ENCODE measurements at places on chromosomes 1 and 21.

DNA sequence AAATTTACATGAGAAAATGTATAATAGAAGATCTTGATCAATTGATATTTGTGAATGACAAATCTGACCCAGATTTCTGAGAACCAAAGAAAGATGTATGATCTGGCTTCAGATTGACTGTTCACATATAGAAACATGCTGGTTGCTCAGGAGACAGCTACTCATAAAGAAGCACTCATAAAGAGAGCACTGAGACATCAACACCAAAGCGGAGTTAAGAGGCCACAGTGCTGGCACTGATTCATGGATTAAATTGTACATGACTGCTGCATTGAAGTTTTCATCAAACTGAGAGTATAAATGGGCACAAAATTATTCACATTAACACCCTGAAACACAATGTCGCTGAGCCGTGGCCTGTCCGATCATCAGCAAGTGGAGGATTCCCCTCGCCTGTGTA is 46.2 kb downstream of the SH3GLB1 start:
- DNase-seq: no peak

- DNase-seq: no peak
Observed at GRCh38 chr1:157111396-157112165, 12.0 kb upstream of the ETV3L start.

DNA sequence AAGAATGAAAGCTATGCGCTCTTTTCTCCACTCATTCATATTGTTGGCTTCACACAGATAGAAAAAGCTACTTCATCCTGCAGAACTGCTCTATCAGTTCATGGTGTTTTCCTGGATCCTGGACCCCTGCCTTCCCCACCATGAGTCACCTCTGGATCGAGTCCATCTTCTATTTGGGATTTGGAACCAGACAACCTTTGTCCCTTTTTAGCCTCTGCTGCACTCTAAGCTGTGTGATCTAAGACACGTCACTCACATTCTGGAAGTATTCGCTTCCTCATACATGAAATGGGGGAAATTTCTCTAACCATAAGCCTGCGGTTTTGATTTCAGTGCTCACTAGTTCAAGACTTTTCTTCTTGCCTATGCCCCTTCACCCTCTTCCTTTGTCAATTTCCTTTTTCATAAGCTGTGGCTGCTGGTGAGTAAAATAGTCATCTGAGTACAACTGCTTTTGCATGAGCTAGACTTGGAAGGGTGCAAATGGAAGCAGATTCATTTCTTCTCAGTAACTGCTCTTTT is 14.1 kb upstream of the DEGS1 start:
- no peak for DNase-seq

DNA sequence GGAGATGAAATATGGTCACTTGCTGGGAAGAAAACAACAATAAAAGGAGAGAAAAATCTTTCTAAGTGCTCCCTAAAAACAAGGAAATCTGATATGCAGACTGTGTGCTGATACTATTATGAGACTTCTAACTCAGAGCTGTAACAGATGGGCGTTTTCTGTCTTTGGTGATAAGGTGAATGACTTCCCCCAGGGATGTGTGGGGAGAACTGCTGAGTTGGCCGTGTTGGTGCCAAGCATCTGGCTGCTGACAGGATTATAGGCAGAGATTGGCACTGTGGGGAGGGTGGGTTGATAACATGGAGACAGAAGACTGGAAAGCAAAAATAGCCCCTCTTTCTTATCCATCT is 438.5 kb upstream of the PLXNA2 start:
- DNase-seq: no peak

DNA sequence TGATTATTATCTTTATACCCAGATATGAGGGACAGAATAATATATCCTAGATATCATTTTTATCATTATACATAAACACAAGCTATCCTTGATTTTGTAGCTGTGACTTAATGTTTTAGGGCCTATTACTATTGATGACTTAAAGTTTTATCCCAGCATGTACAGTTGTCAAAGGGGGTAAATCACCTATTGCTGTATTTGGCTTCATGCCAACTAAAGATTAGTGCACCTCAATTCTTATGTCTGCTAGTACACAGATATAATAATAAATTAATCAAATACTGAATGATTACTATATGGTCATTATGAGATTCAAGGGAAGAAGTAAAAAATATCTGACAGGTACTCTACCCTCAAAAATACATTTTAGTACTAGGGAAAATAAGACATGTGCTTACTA is 84.0 kb downstream of the SYT14 start:
- DNase-seq: no peak

- no peak for DNase-seq
Observed at GRCh38 chr1:109671067-109671466, 3.2 kb downstream of the GSTM2 start.

DNA sequence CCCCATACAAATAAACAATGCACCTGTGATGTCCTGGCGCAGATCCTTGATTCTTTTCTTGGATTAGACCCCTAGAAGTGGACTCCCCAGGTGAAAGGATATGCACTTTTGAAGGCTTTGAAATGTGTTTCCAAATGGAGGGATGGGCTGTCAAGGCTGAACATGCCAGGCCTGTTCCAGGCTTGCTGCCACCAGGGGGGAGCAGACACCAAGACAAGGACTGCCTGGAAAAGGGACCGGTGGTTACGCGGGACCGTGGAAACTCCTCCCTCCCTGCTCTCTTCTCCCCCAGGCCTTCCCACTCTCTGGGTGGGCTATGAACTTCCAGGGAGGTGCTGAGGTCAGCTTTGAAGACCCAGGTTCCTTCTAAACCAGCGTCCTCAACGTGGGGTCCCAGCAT is 12.7 kb downstream of the C1QB start:
- DNase-seq: no peak

Measured in activated B cell treated with CpG ODN at 0.5 μM for 24 hours (primary cell).